ENCODE measurements at places on chromosomes 5 and 9.

DNA sequence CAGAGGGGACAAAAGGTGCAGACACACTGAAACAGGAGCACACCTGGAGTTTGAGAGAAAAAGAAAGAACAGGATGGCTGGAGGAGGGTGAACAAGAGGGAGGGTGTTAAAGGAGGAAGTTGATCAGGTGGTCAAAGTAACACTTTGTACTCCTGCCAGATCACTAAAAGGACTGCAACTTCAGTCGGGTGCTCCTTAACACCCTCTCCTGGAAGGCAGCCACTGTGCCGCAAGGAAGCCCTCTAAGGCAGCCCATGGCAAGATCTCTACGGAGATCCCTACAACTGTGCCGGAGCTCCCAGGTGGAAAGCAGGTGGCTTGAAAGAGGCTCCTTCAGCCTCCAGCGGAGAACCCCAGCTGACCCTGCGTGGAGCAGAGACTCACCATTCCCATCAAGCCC lies 124.4 kb upstream of the MSX2 start:
- no peak for DNase-seq
- no peaks in the 10 kb centered on the region for H3K36me3 ChIP-seq
- peaks cover 8% of the 10 kb centered on the region for H3K4me1 ChIP-seq
- H3K27me3 ChIP-seq: peaks cover 14% of the 10 kb centered on the region
- H3K4me3 ChIP-seq: peak overlapping the region; percentile 6

GRCh38 chr5:130136300-130136699 lies 232.0 kb downstream of the CHSY3 start:
- no peak overlapping the region for H3K27ac ChIP-seq
- H3K4me3 ChIP-seq: no peak overlapping the region
- DNase-seq: no peak
- H3K27me3 ChIP-seq: no peaks in the 10 kb centered on the region

DNA sequence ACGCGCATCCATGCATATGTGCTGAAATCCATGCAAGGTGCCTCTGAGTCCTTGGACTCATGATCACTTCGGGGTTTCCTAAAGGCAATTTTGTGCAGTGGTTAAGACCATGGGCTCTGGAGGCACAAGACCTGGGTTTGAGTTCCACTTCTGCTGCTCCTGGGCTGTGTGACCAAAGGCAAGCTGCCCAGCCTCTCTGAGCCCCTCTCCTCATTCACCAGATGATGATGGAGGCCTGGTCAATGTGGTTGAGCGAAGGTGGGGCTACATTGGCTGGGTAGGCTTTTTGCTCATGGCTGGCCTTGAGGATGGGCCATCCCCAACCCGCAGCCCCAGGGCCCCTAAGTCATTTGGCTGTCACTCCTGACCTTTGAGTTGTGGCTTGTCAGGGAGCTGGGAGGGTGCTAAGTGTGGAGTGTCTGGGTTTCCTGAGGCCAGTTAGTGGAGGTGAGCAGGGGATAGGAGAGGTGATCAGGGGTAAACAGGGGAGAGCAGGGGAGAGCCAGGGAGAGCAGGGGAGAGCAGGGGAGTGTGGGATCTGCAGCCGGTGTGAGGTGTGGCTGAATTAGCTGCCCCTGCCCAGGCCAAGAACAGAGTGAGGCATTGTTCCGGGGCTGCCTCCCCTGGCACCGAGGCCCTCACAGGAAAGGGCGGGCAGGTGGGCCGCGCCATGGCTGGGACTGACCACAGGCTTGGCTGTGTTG lies 64.6 kb upstream of the SYNPO start:
- peaks cover 4% of the 10 kb centered on the region for H3K27me3 ChIP-seq
- no peak for DNase-seq
- H3K4me3 ChIP-seq: no peak overlapping the region
- H3K27ac ChIP-seq: no peak overlapping the region

GRCh38 chr5:120096413-120096812 lies 367.7 kb upstream of the PRR16 start:
- H3K4me1 ChIP-seq: peaks cover 13% of the 10 kb centered on the region
- no peak for DNase-seq
- H3K36me3 ChIP-seq: no peaks in the 10 kb centered on the region
- H3K27me3 ChIP-seq: no peaks in the 10 kb centered on the region

- no peak for DNase-seq
- H3K27me3 ChIP-seq: no peaks in the 10 kb centered on the region
- H3K4me1 ChIP-seq: peaks cover 25% of the 10 kb centered on the region
Measured at GRCh38 chr9:6787793-6788161, 30.0 kb downstream of the KDM4C start.

DNA sequence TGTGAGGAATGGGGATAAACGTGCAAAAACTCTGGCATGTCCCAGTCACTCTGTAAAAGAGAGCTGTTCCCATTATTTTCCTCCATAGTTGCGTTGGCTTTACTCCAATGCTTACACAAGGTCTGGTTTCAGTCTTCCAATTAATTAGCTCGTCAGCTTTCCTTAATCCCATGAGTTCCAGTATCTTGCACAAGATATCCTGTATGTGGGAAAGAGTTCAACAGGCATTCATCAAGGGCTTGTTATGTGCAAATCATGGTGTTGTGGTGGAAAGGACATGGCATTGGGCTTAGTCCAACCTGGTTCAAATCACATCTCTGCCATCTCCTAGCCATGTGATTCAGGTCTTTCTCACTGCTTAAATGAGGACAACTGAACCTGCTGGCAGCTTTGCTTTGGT lies 77.5 kb upstream of the PANK3 start:
- no peaks in the 10 kb centered on the region for H3K27me3 ChIP-seq
- H3K4me3 ChIP-seq: no peak overlapping the region
- H3K27ac ChIP-seq: no peak overlapping the region
- no peaks in the 10 kb centered on the region for H3K36me3 ChIP-seq

DNA sequence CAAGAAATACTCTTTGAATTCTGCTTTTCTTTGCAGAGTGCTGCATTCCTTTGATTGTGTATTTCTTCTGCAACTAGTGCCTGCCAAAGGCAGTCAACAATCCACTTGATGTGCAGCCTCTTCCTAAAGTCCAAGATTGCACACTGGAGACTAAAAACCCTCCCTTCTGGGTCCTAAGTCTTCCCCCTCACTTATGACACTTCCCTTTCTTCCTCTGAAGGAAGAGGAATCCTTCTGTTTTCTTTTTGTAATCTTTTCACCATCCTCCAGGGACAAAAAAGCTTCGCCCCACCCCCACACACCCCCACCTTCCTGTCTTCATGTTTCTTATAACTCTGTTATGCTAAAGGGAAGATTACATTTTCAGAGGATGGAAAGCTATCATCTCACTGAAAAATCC lies 39.9 kb downstream of the WDR36 start:
- H3K4me1 ChIP-seq: no peaks in the 10 kb centered on the region
- H3K27ac ChIP-seq: no peak overlapping the region
- H3K4me3 ChIP-seq: no peak overlapping the region
- H3K36me3 ChIP-seq: peaks cover 4% of the 10 kb centered on the region
- no peaks in the 10 kb centered on the region for H3K27me3 ChIP-seq

GRCh38 chr5:140242099-140242498 lies 60.8 kb downstream of the PFDN1 start:
- H3K4me3 ChIP-seq: no peak overlapping the region
- H3K27ac ChIP-seq: peak overlapping the region; percentile 60
- H3K36me3 ChIP-seq: peaks cover 7% of the 10 kb centered on the region
- DNase-seq: no peak
- peaks cover 15% of the 10 kb centered on the region for H3K4me1 ChIP-seq

GRCh38 chr5:165630261-165630778 lies 2124.9 kb downstream of the MAT2B start:
- no peak overlapping the region for H3K27ac ChIP-seq
- H3K4me1 ChIP-seq: peaks cover 12% of the 10 kb centered on the region
- no peak overlapping the region for H3K4me3 ChIP-seq
- peak; percentile 41 for DNase-seq

DNA sequence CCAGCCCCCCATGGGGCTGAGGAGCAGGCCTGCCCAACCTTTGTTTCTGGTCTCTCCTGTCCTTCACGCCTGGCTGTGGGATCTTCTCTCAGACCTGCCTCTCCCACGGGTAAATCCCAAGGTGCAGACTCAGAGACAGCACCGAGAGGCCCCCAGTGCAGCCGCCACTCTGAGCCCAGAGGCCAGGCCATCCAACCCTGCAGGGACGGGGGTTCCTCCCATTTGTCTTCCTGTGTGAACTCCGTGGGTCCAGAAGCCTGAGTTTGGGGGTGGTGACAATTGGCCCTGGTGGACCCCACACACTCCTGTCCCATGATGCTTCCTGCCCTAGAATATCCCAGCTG lies 123.4 kb downstream of the ADAMTS2 start:
- no peak overlapping the region for H3K4me3 ChIP-seq
- no peaks in the 10 kb centered on the region for H3K4me1 ChIP-seq

DNA sequence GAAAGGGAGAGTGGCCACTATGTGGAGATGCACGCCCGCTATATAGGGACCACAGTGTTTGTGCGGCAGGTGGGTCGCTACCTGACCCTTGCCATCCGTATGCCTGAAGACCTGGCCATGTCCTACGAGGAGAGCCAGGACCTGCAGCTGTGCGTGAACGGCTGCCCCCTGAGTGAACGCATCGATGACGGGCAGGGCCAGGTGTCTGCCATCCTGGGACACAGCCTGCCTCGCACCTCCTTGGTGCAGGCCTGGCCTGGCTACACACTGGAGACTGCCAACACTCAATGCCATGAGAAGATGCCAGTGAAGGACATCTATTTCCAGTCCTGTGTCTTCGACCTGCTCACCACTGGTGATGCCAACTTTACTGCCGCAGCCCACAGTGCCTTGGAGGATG lies 19.8 kb downstream of the RGMB start:
- no peaks in the 10 kb centered on the region for H3K27me3 ChIP-seq
- no peak for DNase-seq
- no peak overlapping the region for H3K27ac ChIP-seq
- no peak overlapping the region for H3K4me3 ChIP-seq
- H3K36me3 ChIP-seq: peaks cover 21% of the 10 kb centered on the region

DNA sequence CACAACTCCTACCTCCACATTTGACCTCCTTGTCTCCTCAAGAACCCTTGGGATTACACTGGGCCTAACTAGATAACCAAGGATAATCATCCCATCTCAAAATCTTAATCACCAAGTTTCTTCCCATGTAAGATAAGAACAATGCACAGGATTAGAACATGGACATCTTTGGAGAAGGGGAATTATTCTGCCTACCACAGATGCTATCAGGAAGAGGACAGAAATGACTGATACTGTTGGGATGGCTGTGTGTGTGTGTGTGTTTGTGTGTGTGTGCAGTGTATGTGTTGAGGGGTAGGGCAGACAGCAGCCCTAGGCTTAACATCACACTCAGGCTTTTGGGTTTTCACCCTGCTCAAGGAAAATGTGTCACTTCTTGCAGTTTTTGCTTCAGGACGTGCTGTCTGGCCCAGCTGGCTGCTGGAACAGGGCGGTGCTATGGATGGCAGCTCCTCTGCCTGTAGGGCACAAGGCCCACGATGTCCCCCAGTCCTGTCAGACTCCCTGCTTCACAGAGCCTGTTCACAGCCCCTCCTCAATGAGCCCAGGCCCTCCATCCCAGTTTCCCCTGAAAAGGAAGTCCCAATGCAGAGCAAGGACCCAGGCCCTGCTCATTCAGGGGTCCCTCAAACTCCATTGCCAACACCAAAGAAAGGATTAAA lies 7.7 kb downstream of the CA9 start:
- peaks cover 2% of the 10 kb centered on the region for H3K36me3 ChIP-seq
- DNase-seq: no peak
- H3K27me3 ChIP-seq: peaks cover 7% of the 10 kb centered on the region
- H3K4me1 ChIP-seq: peaks cover 1% of the 10 kb centered on the region
- no peak overlapping the region for H3K4me3 ChIP-seq

DNA sequence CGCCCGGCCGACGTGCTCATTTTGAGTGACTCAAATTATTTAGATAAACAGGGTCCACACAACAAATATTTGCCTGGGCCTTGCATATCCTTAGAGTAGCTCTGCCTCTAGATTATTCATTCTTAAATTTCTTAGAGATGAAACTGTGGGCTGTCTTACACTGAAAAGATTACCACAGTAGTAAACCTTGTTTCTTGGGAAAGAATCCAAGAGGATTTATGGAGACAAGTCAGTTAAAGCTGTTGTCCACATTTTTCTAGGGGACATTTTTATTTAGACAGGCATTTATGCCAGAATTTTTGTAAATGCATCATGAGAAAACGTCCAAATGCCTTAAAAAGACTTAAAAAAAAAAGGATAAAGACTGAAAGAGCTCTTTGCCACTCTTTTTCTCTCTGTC lies 32.6 kb upstream of the RANBP3L start:
- no peaks in the 10 kb centered on the region for H3K4me1 ChIP-seq
- no peak for DNase-seq
- no peaks in the 10 kb centered on the region for H3K36me3 ChIP-seq
- H3K27me3 ChIP-seq: no peaks in the 10 kb centered on the region
- no peak overlapping the region for H3K4me3 ChIP-seq

- no peak overlapping the region for H3K4me3 ChIP-seq
- peaks cover 17% of the 10 kb centered on the region for H3K27me3 ChIP-seq
- H3K4me1 ChIP-seq: peaks cover 2% of the 10 kb centered on the region
- no peak overlapping the region for H3K27ac ChIP-seq
- no peaks in the 10 kb centered on the region for H3K36me3 ChIP-seq
Measured at GRCh38 chr9:74570879-74571512, 73.9 kb downstream of the RORB start.

GRCh38 chr9:94632737-94633136 lies 6.6 kb downstream of the FBP1 start:
- H3K27me3 ChIP-seq: peaks cover 31% of the 10 kb centered on the region
- H3K27ac ChIP-seq: no peak overlapping the region
- DNase-seq: no peak
- H3K4me1 ChIP-seq: peaks cover 14% of the 10 kb centered on the region
- no peak overlapping the region for H3K4me3 ChIP-seq

- no peaks in the 10 kb centered on the region for H3K36me3 ChIP-seq
- no peak for DNase-seq
- H3K27ac ChIP-seq: no peak overlapping the region
- no peaks in the 10 kb centered on the region for H3K4me1 ChIP-seq
- no peak overlapping the region for H3K4me3 ChIP-seq
Measured at GRCh38 chr5:175542232-175542965, 64.0 kb downstream of the SFXN1 start.

GRCh38 chr5:98982880-98983279 lies 54.1 kb upstream of the CHD1 start:
- no peaks in the 10 kb centered on the region for H3K27me3 ChIP-seq
- no peak overlapping the region for H3K27ac ChIP-seq
- H3K4me1 ChIP-seq: no peaks in the 10 kb centered on the region
- H3K4me3 ChIP-seq: no peak overlapping the region

- no peak overlapping the region for H3K4me3 ChIP-seq
- H3K27ac ChIP-seq: peak overlapping the region; percentile 62
- no peaks in the 10 kb centered on the region for H3K27me3 ChIP-seq
Measured at GRCh38 chr9:129841071-129841470, 5.8 kb downstream of the USP20 start.

- H3K36me3 ChIP-seq: no peaks in the 10 kb centered on the region
- no peak overlapping the region for H3K4me3 ChIP-seq
- no peak for DNase-seq
- no peaks in the 10 kb centered on the region for H3K4me1 ChIP-seq
- no peak overlapping the region for H3K27ac ChIP-seq
- no peaks in the 10 kb centered on the region for H3K27me3 ChIP-seq
Measured at GRCh38 chr5:62732677-62733121, 154.1 kb downstream of the LRRC70 start.

- no peak for DNase-seq
- no peak overlapping the region for H3K27ac ChIP-seq
- no peak overlapping the region for H3K4me3 ChIP-seq
- H3K36me3 ChIP-seq: no peaks in the 10 kb centered on the region
Measured at GRCh38 chr9:87875831-87876545, 6.7 kb upstream of the SPATA31E1 start.
